ENCODE measurements at places on chromosomes 3 and 15.

- no peak for DNase-seq
Measured at GRCh38 chr3:153038367-153038766, 123.7 kb upstream of the RAP2B start.

- DNase-seq = no peak
Measured at GRCh38 chr15:33526532-33526931, 215.8 kb downstream of the RYR3 start.

DNA sequence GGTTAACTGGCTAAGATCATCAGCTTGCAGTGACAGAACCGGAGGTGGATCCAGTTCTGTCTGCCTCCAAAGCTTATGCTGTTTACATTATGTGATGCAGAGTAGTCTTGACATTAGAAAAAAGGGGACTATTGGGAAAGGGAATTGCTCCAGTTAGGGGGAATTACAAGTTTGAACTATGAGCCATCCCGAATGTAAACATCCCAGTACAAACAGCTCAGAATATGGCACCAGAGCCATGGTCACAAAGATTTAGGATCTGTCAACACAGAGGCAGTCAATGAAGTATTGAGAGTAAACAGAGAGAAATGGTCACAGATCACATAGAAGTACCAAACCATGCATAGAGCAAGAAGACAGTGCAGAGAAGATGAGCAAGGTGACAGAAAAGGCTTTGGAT, 39.8 kb upstream of the CRTC3 start:
- no peak for DNase-seq

- no peak for DNase-seq
Measured at GRCh38 chr15:74857082-74857655, 14.2 kb upstream of the ULK3 start.

All from Peyer's patch (tissue), 4 donors.